ENCODE measurements at places on chromosomes 4 and X. TPM values are rescaled to one million over a fixed set of nuclear protein-coding genes. Genes with fewer than 3 reads are reported as not detected.
A peak's percentile ranks its signal among the peaks of the same experiment; 100 is the strongest.

DNA sequence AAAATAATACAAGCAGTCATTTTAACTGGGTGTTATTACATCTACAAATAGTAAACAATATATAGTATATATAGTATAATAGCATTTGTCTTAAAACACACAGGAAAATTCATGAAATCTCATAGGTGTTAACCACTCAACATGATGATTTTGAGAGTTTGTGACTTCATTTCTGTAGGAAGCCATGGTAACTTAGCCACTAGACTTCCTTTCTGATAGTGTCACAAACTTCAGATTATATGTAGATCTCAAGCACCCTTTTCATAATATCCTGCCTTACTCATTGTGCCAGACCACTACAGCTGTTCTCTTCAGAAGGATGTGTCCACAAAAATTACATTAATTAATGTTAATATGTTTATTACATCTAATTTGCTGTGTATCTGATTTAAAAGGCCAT lies 1250.6 kb downstream of the ADGRL3 start:
- no peak for DNase-seq

GRCh38 chrX:6465756-6466155 lies 69.2 kb downstream of the VCX3A start:
- DNase-seq = peak; percentile 7

- peak; percentile 3 for DNase-seq
Measured at GRCh38 chrX:132740316-132741123, 217.9 kb downstream of the HS6ST2 start.

GRCh38 chrX:49003696-49004095 lies 1.6 kb upstream of the GRIPAP1 start:
- no peak for DNase-seq

DNA sequence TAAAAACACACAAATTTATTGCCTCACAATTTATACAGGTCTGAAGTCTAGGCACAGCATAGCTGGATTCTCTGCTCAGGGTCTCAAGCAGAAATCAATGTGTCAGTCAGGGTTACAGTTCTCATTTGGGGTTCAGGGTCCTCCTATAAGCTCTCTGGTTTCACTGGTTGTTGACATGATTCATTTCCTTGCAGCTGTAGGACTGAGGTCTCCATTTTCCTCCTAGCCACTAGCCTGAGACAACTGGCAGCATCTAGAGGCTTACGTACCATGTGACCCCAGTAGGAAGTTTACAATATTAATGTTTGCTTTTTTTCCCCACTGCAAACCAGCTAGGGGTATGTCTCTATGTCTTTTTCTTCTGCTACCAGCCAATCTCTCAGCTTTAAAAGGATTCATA lies 102.5 kb downstream of the CPEB2 start:
- no peak for DNase-seq

GRCh38 chr4:94171616-94172015 lies 36.0 kb upstream of the SMARCAD1 start:
- no peak for DNase-seq

GRCh38 chr4:185820146-185821028 lies 8.4 kb upstream of the SORBS2 start:
- DNase-seq = no peak

- no peak for DNase-seq
Measured at GRCh38 chr4:48400416-48400815, 59.1 kb downstream of the SLAIN2 start.

- no peak for DNase-seq
Measured at GRCh38 chrX:10554612-10555270, 65.6 kb downstream of the MID1 start.

DNA sequence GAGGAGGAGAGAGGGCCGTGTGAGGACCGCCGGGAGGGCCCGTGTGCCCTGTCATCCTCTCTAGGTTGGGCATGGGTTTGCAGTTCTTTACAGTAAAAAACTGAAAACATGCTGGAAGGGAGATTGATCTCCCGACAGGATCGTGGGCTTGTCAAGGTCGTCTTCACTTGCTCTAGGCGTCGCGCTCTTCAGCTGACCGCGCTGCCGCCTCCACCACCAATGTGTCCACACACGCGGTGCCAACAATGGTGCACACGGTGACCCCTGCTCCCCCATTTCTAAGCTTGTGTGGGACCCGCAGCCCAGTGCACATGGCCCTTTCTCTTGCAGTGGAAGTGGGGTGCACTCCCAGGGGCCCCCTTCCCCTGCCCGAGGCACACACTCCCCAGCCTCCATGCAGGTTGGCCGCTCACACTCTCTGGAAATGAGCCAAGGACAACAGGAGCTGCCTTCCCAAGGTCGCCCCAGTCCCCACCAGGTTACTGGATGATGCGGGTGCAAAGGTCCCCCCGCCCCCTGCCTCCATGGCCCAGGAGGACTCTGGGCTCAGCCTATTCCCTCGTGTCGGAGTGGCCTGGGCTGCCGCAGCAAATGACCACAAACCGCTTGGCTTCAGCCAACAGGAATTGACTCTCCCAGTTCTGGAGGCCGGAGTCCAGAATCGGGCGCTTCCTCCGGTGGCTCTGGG lies 1.7 kb upstream of the ZFP92 start:
- DNase-seq = no peak

DNA sequence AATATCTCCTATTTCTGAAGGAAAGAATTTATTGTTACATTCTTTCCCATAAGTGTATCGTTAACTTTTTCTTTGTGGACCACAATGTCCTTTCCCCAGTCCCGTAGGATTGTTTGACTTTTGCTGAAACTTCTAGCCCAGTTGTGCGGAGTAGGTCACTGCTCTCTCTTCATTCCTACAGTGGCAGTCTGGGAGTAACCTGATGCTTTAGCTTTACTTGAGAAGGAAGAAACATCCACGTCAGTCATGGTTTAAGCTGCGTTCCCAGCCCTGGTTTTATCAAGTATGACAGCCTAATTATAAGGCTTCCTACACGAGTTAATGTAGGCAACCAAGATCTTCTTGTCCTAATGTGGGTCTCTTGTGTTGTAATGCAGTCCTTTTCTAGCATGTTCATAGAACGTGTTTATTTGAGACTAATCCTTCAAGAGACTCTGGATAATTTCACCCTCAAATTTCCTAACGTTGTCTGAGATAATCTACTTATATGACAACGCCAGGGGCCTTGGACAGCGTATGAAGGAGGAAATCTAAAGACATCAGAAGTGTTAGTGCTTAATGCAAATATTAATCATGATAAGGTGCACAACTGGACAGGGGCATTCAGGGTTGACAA lies 40.8 kb upstream of the GRPR start:
- DNase-seq = no peak

GRCh38 chr4:24771241-24771640 lies 24.1 kb upstream of the SOD3 start:
- no peak for DNase-seq

DNA sequence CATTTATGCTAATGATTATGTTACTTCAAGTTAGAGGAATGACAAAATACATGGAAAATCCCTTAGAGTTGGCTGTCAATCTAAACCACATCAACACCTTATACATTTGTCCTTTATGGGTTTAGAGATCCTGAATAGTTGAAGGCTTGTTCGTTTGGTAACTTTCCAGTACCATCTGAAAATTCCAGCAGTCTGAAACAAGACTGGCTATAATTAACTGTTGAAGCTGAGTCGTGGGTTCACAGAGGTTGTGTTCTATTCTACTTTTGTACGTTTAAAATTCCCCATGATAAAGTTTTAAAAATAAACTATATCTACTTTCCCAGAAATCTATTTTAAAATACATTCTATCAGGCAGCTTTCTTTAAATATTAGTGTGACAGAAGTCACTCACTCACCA lies 73.0 kb downstream of the USP46 start:
- DNase-seq = no peak

- DNase-seq = no peak
Measured at GRCh38 chr4:177236886-177237285, 72.8 kb upstream of the NEIL3 start.

DNA sequence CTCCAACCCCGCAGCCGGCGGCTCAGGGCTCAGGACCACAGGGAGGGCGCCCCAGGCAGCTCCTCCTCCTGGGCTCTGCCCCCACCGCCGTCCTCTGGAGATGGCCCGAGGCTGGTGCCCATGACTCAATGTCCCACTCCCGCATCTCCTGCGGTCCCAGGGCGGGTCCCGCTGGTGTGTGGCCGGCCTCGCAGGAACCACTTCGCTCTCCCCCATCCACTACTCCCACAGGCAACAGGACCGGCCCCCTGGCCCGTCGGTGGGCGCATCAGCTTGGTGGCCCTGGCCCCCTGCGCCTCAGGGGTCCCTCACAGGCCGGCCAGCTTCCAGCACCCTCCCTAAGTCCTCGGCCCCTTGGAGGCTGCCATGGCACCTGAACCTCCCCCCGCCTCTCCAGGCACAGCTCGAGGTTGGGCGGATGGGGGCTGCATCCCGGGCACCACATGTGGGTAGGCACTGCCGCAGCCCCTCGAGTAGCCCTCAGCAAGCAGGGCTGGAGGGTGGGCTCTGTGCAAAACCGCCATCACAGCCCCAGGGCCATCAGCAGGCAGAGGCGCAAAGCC lies 22.8 kb upstream of the SPON2 start:
- DNase-seq = no peak

DNA sequence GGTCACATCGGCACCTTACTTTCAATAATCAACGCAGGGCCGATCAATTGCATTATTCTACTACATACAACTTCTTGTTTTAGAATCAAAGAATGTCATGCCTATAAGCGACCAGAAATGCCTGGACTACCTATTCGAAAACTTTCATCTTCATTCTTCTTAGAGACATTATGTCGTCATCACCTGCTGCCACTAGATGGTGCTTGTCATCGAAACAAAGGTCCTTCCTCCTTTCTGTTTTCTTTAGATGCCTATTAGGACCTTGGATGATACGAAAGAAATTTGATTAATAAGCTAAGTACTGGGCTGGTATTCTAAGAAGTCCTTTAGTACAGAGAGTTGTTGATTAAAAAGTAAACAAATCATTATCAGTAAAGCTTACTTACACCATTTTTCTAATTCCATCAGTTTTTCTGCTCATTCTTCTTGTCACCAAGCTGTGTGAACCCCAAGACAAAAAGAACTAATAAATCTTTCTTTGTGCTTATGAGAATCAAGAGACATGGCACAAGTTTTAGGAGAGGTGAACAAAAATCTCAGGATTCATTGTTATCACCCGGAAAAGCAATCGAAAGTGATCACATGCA lies 154.5 kb upstream of the SLC4A4 start:
- peak; percentile 58 for DNase-seq

- no peak for DNase-seq
Measured at GRCh38 chr4:101791182-101791558, 640 bp downstream of the BANK1 start.

DNA sequence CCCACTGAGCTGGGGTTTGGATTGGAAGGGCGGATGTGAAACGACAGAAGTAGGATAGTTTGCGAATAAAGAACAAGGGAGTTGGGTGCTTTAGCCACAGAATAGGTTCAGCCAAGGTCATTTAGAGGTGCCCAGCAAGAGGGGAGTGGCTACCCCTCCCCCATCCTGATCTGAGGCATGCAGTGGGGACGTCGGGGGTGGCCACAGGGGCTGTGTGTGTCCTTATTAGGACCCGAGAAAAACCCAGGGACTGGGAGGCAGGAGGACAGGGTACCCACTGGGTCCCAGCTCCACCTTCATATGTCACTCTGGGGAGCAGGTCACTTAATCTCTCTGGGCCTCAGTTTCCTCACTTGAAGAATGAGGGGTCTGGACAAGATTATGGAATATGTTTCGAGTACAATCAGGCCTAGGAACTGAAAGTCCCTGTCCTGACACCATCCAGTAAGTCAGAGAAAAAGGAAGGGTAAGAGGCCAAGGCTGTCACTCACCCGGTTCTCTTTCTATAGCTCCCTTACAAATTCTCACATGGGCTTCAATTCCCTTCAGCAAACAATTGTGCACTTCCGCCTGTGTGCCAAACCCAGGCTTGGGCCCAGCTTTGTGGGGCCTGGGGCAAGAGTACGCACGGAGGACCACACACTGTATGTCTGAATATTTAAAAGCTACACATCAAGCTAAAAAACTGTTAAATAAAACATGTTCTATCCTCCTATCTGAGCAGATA lies 4.2 kb upstream of the NYX start:
- no peak for DNase-seq

- peak; percentile 4 for DNase-seq
Measured at GRCh38 chrX:23694606-23695005, 27.3 kb downstream of the PRDX4 start.

DNA sequence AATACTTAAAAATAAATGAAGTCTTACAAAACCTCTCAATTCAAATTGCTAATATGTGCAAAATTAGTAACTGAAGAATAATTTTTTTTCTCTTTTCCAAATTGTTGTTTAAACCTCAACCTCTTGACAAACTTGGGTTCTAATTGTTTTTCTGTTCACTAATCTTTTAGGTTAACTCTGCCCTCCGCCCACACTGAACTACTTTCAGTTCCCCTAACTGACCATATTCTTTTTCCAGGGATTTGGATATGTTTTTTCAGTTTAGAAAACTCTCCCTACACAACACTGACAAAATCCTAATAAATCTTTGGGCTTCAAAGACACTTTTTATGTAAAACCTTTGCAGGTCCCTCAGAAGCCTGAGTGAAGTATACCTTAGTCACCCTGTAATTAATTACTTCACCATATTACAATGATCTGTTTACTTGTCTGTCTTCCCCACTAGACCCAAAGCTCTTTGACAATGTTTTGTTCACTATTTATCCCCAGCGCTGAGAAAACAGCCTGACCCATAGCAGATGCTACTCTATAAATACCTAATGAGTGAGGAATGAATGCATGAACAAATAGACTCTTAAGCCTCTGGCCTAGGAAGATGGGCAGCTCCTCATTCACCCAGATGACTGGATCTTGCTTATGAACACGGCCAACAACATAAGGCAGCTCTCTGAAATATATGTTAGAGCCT lies 134.9 kb downstream of the MAML3 start:
- DNase-seq = peak; percentile 52

- no peak for DNase-seq
Measured at GRCh38 chr4:159762672-159763071, 659.8 kb downstream of the RAPGEF2 start.

- DNase-seq = peak; percentile 50
Measured at GRCh38 chr4:4533461-4534169, 8.2 kb downstream of the STX18 start.

DNA sequence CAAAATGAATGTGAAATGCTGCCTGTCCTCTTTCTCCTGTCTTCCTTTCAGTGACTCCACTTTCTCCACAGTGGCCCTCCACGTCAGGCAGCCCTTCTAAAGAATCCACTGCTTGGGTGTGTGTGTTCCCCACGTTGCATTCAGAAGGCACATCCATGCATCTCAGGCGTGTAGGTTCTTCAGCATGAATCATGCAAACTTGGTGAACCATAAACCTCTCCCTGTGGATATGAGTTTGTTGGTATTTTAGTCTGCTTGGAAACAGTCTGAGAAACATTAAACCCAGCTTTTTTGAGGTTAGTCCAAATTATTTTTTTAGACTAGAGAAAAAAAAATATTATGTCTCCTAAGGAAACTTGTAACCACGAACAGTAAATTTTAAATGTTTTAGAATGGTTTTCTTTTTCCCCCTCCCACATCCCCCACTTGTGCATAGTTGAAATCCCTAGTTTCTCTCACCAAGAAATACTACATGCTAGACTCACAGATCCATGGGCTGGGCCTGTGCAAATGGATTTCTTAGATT lies 251.6 kb downstream of the CBR4 start:
- peak; percentile 92 for DNase-seq

The DUX4 gene
- total RNA-seq = not detected

The RHOXF2B gene
- not detected for total RNA-seq

The ADRA2C gene
- 17.6 TPM for total RNA-seq

The NAP1L3 gene
- total RNA-seq = 3.1 TPM

The BTC gene
- 0.61 TPM for total RNA-seq

The SSX2B gene
- not detected for total RNA-seq

The ZAR1 gene
- total RNA-seq = not detected

The AVPR2 gene
- 0.09 TPM for total RNA-seq

The GC gene
- not detected for total RNA-seq

The GRPEL1 gene
- 23.0 TPM for total RNA-seq

The ARHGAP36 gene
- not detected for total RNA-seq

The SOD3 gene
- total RNA-seq = 112 TPM

The SATL1 gene
- not detected for total RNA-seq

All from Caki2 (cell line).